DMS79 treated with DMSO at 0.1 percent for 48 hours (cell line): ENCODE measurements at places on chromosomes 5 and 9.

DNA sequence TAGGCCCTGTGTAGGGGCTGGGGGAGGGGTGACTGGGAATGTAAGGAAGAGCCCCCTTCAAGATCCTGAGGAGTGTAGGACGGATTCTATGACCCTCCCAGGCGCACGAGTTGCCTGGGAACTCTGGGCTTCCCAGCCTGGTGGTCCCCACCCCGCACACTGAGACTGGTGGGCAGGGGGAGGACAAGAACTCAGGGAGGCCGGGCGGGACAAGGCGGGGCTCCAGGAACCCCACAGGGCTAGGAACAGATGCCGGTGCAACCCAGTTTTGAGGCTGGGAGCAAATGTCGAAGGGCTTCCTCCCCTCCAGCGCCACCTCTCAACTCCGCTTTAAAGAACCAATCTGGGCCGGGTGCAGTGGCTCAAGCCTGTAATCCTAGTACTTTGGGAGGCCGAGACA is 1.3 kb upstream of the VDAC1 start:
- no peak for DNase-seq

- DNase-seq: no peak
Measured at GRCh38 chr9:17625644-17626388, 47.0 kb downstream of the SH3GL2 start.

- no peak for DNase-seq
Measured at GRCh38 chr5:33867241-33867640, 24.5 kb downstream of the ADAMTS12 start.

DNA sequence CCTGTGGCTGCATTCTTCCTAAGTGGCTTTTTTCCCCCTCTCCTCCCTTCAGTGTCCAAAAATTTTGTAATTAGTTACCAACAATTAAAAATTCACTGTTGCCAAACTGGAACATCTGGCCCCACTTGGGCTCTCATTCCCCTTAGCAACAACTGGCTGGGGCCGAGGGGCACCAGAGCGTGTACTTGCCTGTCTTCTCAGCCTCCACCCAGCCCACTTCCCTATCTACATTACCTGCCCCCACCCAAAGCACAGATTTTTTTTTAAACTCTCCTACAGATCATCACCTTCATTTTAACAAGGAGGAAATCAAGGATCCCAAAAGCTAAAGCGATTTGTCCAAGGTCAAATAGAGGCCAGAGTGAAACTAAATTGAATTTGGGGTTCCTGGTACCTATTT is 278.8 kb downstream of the EBF1 start:
- peak; percentile 7 for DNase-seq

DNA sequence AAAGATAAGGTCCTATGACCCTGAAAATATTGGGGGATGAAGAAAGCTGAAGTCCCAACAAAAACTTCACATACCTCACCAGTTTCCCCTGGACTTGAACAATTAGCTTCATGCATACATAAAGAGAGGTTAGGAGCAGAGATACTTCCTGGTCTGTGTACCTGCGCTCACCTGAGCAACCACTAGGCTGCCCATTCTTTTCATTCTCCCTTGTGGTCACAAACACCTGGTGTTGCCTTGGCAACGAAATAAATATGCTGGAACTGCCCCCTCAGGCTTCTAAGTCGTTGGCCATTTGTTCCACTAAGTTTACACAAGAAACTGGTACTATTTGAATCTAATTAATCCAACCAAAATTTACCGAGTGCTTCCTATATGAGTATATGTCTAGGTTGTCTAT is 18.1 kb downstream of the OTP start:
- peak; percentile 11 for DNase-seq

DNA sequence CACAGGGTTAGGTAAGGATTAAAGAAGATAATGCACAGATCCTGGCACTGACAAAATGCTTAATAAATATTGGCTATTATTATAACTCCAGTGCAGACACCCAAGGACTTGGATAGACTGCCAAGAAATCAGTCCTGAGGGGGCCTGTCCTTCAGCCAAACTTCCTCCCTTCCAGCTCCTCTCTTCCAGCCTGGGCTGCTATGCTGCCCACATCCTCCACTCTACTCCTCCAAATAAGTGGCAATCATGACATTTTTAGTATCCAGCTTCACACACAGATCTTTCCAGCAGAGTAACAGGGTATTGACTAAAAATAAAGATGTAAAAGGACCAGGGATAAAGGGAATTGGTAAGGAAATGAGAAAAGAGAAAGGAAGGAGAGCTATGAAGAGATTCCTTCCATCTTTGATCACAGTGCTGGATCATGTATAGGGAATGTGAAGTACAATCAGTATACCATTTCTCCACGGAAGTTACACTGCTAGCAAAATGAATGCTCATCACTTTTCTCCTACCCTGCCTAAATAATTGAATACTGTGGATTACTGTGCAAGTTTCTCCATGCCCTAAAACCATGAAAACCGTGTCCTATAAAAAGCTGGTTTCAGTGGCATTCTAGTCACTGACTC is 136.0 kb upstream of the OSMR start:
- no peak for DNase-seq
